Sigmoid colon (tissue), 7 donors: ENCODE measurements at places on chromosomes 5 and 9. TPM values are rescaled to one million over a fixed set of nuclear protein-coding genes. Genes with fewer than 3 reads are reported as not detected.

GRCh38 chr9:89395931-89396710 is 77.8 kb downstream of the SECISBP2 start:
- no peak for DNase-seq
- peaks cover 4% of the 10 kb centered on the region for H3K36me3 ChIP-seq
- no peak overlapping the region for H3K4me3 ChIP-seq
- H3K27ac ChIP-seq = no peak overlapping the region
- no peaks in the 10 kb centered on the region for H3K4me1 ChIP-seq

- no peak for DNase-seq
- no peak overlapping the region for H3K4me3 ChIP-seq
- H3K4me1 ChIP-seq = peaks cover 7% of the 10 kb centered on the region
- no peaks in the 10 kb centered on the region for H3K36me3 ChIP-seq
- H3K27me3 ChIP-seq = no peaks in the 10 kb centered on the region
Observed at GRCh38 chr5:67983251-67984110, 232.1 kb upstream of the PIK3R1 start.

Gene LHX6
- total RNA-seq = 1.5 TPM

DNA sequence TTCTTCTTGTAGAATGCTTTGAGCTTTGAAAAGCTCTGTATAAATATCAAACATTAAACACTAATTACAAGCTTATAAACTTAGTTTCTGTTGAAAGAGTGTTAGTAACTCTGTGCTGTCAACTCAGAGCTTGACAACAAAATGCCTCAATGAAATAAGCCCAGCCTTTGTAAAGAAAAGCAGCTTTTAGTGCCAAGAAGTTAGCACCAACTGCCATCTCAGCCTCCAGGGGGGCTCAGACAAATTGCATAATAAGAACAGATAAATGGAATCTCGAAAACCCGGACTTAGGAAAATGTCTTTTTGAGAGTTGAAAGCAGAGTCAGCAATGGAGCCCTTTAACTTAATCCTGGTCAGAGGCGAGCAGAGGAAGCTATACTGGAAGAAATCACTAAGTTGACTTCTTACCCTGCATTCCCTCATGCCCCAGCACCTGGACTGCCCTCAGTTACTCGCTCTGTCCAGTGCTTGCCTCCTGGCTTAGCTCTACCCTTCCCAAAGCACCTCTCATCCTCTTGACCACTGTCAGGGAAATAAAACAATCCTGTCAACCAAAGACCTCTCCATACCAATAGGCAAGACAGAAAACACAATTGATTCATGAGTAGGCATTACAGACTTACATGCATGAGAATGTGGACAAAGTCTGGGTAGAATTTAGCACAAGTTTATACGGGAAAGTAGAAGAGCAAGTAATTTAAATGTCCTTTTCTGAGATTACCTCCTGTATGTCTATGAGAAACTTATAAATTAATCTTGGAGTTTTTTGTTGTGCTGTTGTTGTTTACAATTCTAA is 352.7 kb downstream of the ZNF608 start:
- DNase-seq = no peak
- H3K27ac ChIP-seq = no peak overlapping the region
- no peaks in the 10 kb centered on the region for H3K4me1 ChIP-seq
- no peak overlapping the region for H3K4me3 ChIP-seq
- no peaks in the 10 kb centered on the region for H3K36me3 ChIP-seq
- H3K27me3 ChIP-seq = no peaks in the 10 kb centered on the region

Gene PCSK1
- total RNA-seq = 1.8 TPM

- H3K4me1 ChIP-seq = peaks cover 13% of the 10 kb centered on the region
- no peak overlapping the region for H3K27ac ChIP-seq
- no peak overlapping the region for H3K4me3 ChIP-seq
- no peak for DNase-seq
Observed at GRCh38 chr5:168193493-168194250, 97.8 kb upstream of the WWC1 start.

- H3K4me3 ChIP-seq = no peak overlapping the region
- H3K27me3 ChIP-seq = no peaks in the 10 kb centered on the region
- no peaks in the 10 kb centered on the region for H3K4me1 ChIP-seq
- H3K27ac ChIP-seq = no peak overlapping the region
- DNase-seq = no peak
- no peaks in the 10 kb centered on the region for H3K36me3 ChIP-seq
Observed at GRCh38 chr5:89994266-89994665, 415.3 kb downstream of the CETN3 start.

GRCh38 chr5:43298443-43298842 is 14.8 kb downstream of the HMGCS1 start:
- DNase-seq = no peak
- no peak overlapping the region for H3K4me3 ChIP-seq
- H3K36me3 ChIP-seq = peaks cover 63% of the 10 kb centered on the region
- H3K4me1 ChIP-seq = peaks cover 6% of the 10 kb centered on the region
- no peaks in the 10 kb centered on the region for H3K27me3 ChIP-seq
